ENCODE measurements at places on chromosomes 3 and 15.

GRCh38 chr3:151394611-151395010 is 10.1 kb upstream of the P2RY12 start:
- DNase-seq, result no peak

DNA sequence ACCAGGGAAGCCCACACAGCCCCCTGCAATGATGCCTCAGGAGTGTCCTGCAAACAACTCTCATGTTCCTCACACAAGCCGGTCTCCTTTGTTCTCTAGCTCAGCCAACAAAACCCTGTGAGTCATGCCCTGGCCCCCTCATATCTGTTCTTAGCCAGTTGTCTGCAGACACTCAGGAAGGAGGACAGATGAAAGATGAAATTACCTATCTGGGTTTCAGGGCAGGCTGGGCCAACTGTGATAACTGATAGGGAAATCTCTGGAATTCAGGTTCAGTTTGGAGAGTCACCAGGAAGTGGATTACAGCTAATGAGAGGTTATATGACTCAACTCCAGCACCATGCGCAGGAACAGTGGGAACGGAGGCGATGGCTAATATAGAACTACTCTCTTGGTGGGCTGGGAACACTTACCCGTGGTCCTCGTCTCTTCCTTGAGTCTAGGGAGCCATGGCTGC is 352.0 kb upstream of the ADAMTS9 start:
- no peak for DNase-seq

DNA sequence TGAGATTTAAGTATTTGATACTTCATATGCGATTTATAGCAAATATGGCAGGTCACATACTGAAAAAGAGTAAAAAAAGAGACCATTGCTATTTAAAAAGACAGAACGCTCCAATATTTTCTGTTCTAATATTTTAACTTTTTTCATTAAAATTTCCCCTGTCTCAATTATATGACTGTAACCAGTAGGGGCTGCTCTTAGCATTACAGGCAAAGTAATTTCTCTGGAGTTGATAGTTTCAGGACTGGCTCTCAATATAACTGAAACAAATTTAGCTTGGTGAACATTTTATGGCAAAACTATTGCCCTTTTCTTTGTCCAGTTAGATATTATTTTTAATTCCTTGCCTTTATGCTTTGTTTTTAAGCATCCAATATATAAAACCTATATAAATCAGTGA is 286.3 kb upstream of the ROBO2 start:
- no peak for DNase-seq

- DNase-seq, result no peak
Observed at GRCh38 chr3:137760341-137761098, 3.6 kb upstream of the SOX14 start.

GRCh38 chr15:68821190-68821840 is 620 bp upstream of the ANP32A start:
- DNase-seq, result no peak

DNA sequence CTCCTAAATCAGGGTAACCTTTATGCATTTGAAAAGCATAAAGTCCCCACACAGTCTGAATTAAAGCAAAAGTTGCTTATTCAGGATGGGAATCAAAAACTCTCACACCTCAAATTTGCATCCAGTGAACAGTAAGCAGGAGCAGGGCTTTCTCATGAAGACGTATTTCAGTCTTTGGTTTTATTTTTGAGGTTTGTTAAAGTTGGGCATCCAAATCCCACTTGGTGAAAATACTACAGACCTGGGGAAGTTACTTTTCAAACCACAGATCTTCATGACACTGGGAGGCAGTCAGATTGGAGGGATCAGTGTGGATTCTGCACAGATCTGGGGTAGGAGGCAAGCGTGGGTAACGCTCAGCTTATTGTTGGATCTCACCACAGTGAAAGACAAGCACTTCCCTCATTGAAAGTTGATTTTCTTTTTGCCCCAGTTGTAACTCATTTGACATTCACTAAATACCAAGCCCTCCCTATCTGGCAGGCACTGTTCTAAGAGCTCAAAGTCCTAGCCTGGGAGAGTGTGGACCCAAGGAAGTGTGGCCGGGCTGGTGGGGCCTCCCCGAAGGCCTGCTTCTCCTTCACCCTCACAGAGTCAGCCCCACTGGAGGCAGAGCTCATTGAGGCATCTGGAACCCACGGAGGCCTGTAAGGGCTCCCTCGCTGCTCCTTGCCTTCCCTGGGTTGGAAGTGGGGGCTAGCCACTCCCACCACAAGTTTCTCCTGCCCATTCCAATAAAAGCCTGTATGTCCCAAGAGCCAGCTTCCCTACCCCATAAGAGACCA is 783 bp upstream of the ISG20 start:
- no peak for DNase-seq

- no peak for DNase-seq
Observed at GRCh38 chr3:47228088-47228487, 54.5 kb downstream of the KIF9 start.

GRCh38 chr15:86942285-86942684 is 862.6 kb downstream of the AGBL1 start:
- no peak for DNase-seq

- no peak for DNase-seq
Observed at GRCh38 chr15:69980341-69981059, 117.2 kb downstream of the TLE3 start.

DNA sequence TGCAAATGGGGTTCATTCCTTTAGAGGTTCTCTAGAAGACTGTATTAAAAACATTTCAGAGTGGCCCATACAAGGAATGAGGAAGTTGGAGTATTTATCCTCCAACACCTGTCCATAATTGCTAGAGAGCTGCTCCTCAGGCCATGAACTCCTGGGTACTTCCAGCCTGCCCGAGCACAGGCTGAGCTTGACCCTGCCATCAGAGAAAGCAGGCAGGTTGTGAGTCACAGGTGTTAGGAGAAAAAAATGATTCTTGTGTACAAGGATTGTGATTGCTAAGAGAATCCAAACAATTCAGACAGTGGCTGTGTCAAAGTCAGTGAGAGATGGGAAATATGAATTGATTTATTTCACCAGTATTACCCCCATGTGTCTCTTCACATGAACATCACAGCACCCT is 156.8 kb upstream of the GADL1 start:
- DNase-seq, result no peak

DNA sequence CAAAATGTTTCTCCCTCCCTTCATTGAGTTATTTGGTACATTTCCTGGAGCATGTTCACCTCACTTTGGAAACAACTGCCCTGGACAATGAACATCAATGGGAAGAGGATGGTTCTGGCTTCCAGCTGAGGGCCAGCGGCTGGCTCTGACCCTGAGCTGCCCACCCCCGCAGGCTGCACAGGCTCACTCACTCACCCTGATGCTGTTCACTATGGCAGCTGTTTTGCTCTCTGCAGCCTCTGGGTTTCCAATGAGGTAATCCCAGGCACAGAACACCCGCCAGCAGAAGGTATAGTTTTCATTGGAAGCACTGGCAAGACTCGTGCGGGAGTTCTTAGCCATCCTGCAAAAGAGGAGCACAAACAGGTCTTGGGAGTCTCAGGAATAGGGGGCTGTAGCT is 17.8 kb downstream of the TMC3 start:
- no peak for DNase-seq

DNA sequence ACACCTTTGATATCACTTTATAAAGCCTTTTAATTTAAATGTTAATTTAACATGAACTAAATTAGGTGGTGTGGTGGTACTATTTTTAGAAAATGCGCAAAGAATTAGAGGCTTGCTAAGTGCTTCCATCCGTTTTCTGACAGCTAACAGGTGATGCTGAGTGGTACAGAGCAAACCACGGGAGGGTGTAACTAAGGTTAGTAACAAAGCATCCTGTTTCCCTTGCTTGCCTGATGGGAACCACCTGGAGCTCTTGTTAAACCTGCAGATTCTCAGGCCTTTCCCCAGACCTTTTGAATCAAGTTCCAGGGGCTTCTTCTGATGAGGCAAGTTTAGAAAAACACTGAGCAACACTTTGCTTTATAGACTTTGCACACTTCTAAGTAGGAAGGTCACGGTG is 101.0 kb downstream of the ATG7 start:
- DNase-seq, result no peak

- DNase-seq, result no peak
Observed at GRCh38 chr15:76173317-76173834, 113.6 kb downstream of the TMEM266 start.

- no peak for DNase-seq
Observed at GRCh38 chr3:141769221-141769894, 6.2 kb downstream of the GRK7 start.

DNA sequence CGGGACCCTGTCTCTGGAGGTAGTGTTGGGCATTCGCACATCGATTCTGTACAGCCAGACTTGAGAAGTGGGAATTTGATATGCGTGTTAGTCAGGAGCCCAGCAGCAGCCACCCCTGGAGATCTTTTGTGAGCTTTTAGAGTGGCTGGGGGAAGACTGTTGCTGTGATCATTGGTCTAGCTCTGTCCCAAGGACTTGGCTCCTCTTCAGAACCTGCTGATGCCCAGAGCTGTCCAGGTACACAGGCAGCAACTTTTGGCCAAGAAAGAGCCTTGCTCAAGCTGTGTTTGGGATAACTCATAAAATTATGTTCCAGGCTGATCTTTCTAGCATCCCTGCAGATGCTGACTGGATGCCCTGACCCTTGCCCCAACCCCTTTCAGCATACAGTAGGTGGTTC is 29.3 kb downstream of the LIMD1 start:
- DNase-seq, result no peak

DNA sequence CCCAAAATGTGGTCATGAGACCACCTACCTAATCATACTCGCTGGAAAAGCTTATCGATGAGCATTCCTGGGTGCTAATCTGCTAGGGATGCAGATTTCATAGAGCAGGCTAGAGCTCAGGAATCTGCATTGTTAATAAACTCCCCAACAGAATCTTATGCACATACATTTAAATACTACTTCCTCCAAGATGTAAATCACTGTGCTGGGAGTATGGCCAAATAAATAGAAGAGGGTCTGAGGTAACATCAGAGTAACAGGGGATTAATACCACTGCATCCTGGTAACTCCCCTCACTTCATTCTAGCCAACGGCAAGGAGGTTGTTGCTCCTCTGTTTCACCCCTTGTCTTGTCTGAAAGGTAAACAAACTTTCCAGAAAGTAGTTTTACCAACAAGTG is 118.3 kb upstream of the SEMA6D start:
- no peak for DNase-seq

DNA sequence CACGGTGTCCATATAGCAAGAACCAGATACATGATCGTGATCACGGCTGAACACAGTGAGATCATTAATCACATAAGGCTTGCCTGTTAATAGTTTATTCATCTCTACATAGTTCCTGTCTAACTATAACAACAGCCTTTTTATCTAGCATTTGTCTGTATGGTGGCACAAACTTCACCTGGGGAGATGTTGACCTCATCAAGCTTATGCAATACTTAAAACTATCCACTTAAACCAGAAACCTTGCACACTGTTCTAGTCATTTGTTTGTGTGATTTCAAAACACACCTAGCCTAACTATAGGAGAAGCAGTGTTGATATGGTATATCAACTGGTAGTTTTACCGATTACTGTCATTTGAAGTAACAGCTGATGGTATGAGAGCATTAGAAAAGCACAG is 124.8 kb downstream of the VPS13C start:
- DNase-seq, result no peak

DNA sequence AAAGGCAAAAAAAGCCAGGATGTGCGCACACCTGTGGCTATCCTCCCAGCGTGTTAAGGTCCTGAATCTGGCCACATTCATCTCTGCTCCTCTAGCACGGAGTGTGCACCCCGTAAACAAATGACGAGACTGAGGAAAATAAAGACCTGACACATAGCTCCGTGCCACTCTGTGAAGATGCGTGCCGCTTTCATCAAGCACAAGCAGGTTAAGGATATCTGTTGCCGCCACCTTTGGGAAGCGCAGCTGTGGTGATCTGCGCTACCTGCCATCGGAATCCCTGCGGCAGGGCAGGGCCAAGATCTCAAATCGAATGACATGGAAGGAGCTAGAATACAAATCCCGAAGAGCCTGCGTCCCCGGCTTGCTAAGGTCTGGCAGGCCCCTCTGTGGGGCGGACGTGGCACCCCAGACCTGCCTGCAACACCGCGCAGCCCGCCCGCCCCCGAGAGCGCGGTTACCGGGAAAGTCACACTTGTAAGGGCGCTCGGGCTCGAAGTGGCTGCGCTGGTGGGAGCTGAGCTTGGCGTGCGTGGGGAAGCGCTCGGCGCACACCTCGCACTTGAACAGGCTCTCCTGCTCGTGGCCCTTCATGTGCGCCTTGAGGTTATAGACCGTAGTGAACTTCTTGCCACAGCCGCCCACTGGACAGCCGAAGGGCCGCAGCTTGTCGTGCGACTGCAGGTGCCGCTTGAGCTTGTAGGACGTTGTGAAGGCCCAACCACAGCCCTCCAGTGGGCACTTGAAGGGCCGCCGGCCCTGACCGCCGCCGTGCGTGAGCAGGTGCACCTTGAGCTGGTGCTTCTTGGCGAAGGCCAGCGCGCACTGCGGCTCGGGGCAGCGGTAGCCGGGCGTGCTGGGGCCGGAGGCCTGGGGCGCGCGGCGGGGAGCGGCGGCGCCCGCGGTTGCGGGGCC is 936 bp downstream of the ZXDC start:
- no peak for DNase-seq

GRCh38 chr15:75091814-75092213 is 68.4 kb downstream of the PPCDC start:
- DNase-seq, result no peak

Data from GOT3 (cell line).